ENCODE measurements at places on chromosomes 12 and 14. TPM values are rescaled to one million over a fixed set of nuclear protein-coding genes. Genes with fewer than 3 reads are reported as not detected.

The INSM2 gene
- total RNA-seq, result not detected

DNA sequence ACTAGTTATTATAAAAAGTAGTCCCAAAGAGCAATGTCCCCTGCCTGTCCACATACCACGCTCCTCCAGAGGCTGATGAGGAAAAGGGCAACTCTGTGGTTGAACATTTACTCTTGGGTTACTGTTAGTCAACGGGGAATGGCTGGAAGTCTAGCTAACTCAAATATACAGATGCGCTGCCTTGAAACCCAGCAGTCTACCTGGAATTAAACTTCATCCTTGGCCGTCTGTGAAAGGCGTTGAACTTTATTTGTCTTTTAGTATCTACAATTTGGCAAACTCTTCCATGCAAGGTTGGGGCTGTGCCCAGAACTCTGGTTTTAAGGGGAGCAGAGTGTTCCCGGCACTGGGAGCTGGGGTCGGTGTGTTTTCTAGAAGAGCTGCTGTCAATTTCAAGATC is 3.9 kb upstream of the MEG3 start:
- no peak for DNase-seq

- DNase-seq, result no peak
Measured at GRCh38 chr14:51012055-51012454, 67.8 kb upstream of the PYGL start.

The CCDC198 gene
- total RNA-seq, result not detected

The PROX2 gene
- not detected for total RNA-seq

The SLC25A47 gene
- not detected for total RNA-seq

DNA sequence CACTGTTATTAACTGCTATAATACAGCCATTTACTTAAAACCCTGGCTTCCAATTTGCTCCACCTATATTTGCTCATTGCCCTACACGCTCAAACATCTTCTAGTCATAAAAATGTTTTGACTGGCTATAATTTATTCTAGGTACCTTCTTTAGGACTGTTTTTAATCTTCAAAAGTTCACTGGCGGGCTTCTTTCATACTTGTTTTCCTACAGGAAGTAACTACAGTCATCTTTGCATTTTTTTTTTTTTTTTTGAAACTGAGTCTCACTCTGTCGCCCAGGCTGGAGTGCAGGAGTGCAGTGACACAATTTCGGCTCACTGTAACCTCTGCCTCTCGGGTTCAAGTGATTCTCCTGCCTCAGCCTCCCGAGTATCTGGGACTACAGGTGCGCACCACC is 32.5 kb downstream of the MPHOSPH9 start:
- no peak for DNase-seq

GRCh38 chr14:71947947-71948500 is 15.8 kb downstream of the RGS6 start:
- DNase-seq, result no peak

GRCh38 chr14:101780887-101781239 is 19.4 kb downstream of the PPP2R5C start:
- no peak for DNase-seq

DNA sequence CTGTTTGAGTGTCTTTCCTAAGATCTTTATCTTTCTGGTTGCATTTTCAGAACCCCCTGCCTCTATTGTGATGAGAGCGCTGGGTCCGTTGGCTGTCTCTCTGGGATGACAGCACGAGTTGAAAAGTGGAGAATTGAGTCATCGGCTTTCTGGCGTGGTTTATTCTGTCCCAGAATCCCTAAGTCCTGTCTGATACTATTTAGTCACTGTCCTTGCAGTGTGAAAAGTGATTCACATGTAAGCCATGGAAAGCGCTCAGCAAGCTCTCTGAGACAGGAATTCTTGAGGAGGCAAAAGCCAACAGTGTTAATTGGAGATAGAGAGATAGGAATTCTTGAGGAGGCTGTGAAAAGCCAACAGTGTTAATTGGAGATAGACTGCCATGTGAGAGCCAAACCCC is 121.7 kb downstream of the CHST11 start:
- peak; percentile 66 for DNase-seq

DNA sequence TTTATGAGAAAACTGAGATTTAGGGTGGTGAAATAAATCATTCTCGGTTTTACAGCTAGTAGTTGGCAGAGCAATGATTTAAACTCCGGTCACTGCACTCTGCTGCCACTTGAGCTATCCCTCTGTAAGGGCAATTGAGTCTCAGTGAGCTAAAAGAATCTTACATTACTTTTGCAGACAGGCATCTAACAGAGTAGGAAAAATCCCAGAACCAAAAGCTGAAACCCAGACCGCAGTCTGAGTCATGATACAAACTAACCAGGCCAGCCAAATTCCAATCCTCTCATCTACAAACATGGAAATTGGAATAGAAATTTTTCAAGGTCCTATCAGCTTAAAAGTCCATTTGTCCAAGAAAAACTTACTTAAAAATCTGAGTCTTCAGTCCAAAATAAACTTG is 73.7 kb downstream of the ANKS1B start:
- peak; percentile 53 for DNase-seq

DNA sequence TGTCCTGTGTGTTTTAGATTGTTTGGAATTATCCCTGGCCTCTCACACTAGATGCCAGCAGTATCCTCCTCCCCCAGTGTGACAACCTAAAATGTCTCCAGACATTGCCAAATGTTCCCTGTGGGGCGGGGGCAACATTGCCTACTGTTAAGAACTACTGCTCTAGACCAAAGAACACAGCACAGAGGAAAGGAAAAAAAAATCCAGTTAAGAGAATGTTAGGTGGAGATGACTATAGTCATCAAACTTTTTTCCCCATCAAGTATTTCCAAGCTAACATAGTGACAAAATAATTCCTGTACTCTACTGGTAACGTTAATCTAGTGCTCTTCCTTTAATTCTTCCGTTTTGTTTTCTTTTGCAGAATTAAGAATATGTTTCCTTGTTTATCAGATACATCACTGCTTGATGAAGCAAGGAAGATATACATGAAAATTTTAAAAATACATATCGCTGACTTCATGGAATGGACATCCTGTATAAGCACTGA is 3.5 kb downstream of the CDKN1B start:
- DNase-seq, result no peak

The NRIP2 gene
- total RNA-seq, result not detected

- DNase-seq, result peak; percentile 31
Measured at GRCh38 chr12:13986031-13986430, 4.6 kb upstream of the GRIN2B start.

DNA sequence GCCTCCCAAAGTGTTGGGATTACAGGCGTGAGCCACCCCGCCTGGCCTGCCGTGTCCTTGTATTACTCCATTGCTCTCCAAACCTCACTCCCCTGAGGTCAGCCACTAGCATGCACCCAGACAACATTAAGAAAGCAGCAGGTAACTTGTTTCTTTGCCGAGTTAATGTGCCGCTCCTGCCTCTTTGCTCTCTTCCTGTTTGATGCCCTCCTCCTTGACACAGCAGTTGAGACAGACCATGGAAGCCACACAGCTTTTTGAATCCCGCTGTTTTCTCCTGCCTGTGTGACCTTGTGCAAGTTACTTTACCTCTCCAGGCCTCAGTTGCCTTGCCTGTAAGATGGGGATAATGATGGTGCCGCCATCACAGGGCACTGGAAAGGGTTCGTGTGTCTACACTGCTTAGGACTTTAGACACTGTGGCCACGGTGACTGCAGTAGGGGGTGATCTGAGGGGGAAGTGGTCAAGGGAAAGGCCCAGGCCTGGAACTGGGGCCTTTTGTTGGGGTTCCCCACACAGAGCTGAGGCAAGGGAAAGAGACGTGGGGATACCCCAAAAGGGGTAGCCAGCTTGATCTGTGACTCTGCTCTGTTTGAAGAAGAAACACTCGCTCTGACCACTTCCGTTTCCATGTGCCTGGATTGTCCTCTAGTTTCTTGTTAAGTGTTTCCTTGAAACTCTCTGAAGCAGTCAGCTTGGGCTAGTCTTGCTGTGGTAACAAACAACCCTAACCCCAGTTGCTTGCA is 69.3 kb downstream of the RIN3 start:
- DNase-seq, result no peak

The TEX22 gene
- total RNA-seq, result 0.38 TPM

The NPAS3 gene
- total RNA-seq, result not detected

The PDE3A gene
- under 0.01 TPM for total RNA-seq

GRCh38 chr14:22168092-22168955 is 420.7 kb downstream of the DAD1 start:
- DNase-seq, result no peak

- no peak for DNase-seq
Measured at GRCh38 chr12:126960221-126960620, 1306.7 kb upstream of the TMEM132C start.

The GARIN6 gene
- not detected for total RNA-seq

GRCh38 chr14:92633274-92633616 is 115.2 kb downstream of the LGMN start:
- DNase-seq, result no peak

The NEUROD4 gene
- total RNA-seq, result not detected

The OR4E2 gene
- total RNA-seq, result not detected

GRCh38 chr12:95143621-95144205 is 70.3 kb upstream of the NR2C1 start:
- DNase-seq, result no peak

- no peak for DNase-seq
Measured at GRCh38 chr14:99578541-99579101, 25.4 kb downstream of the CCDC85C start.

The TAS2R46 gene
- total RNA-seq, result 0.90 TPM

Data from bronchial epithelial cell (primary cell).